ENCODE measurements at places on chromosomes 3 and 15. TPM values are rescaled to one million over a fixed set of nuclear protein-coding genes. Genes with fewer than 3 reads are reported as not detected.
A peak's percentile ranks its signal among the peaks of the same experiment; 100 is the strongest.

DNA sequence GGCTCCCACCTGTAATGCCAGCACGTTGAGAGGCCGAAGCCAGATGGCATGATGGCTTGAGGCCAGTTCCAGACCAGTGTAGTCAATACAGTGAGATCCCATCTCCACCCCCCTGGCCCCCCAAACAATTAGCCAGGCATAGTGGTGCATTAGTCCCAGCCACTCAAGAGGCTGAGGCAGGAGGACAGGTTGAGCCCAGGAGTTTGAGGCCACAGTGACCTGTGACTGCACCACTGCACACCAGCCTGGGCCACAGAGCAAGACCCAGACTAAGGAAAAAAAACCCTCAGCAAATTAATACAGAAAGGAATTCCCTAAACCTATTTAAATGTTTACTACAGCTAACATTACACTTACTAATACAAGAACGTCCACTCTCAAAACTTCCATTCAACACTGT lies 424.6 kb downstream of the SHQ1 start:
- DNase-seq: no peak

GRCh38 chr15:96474231-96474664 lies 143.7 kb downstream of the NR2F2 start:
- DNase-seq: peak; percentile 24

IL5RA gene
- total RNA-seq: 0.10 TPM

DNA sequence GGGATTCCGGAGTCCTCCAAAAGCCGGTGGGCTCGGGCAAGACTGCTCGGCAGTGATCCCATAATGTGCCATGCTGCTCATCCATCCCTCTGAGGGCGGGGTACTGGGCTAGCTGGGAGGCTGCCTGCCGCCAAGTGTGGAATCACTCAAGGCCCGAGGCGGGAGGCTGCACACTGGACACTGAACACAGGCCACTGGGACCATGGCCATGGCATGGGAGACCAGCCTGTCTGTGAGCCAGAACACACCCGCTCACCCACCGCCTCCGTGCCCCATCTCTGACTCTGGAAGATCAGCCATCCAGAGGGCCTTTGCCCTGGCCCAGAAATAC lies 1.4 kb downstream of the C3orf22 start:
- DNase-seq: no peak

- no peak for DNase-seq
Observed at GRCh38 chr3:40042752-40043443, 233.5 kb downstream of the MYRIP start.

DNA sequence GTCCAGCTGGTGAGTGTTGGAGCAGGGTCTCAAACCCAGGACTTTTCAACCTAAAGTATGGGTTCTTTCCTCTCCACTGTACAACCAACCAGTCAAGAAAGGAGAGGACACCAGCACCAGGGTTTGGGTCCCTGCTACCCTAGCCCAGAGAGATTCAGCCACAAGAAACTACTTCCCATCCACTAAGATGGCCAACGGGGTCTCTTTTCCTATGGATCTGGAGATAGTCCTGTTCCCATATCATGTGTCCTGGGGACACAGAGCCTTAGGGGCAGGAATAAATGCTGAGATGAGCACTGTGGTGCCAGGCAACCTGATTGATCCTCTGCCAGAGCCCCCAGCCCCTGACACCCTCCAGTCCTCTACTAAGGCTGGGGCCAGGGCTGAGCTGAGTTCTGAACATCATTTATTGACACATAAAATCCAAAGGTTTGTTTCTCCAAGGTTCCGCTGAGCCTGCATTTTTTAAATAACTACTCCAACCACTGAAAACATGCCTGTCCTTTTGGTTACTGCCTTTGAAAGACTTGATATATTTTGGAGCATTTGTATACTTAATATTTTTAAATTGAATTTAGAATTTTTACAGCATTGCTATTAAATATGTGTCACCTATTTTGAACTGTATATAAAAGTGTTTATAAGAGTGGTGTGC lies 26.0 kb downstream of the MRPL46 start:
- DNase-seq: no peak

CORO2B gene
- 0.33 TPM for total RNA-seq

GRCh38 chr3:122898298-122898697 lies 103.4 kb downstream of the SLC49A4 start:
- no peak for DNase-seq

DNA sequence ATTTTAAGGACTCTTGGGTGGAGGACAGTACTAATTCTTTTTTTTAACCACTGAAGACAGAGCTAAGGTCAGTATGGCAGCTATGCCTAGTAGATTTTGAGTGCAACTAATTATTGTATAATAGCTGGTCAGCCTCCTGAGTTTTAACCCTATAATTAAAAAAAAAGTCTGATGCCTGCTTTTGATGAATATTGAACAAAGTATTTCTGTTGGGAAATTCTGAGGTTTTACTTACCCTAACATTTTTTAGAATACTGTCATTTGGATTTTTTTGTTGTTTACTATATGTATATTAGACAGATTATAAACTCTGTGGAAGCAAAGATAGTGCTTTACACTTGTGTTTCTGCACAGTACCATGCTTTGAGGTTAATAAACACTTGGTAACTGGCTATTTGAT lies 20.8 kb downstream of the TCF12 start:
- DNase-seq: no peak

DNA sequence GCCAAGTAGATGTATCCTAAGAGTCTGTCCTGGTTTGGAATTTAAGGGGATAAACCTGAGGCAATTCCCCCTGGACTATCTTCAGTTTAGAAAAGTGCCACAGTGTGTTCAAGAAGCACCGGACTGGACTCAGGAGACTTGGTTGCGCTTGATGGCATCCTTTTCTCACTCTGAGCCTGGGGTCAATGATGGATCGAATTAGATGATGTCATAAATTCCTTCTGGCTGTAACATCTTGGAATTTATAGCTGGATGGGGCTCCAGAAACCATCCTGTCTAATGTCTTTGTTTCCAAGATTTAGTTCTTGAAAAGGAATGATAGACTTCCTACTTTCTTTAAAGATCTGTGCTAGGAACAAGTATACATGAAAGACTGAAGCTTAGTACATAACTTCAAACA lies 280.6 kb downstream of the LPP start:
- no peak for DNase-seq

All from H4 (cell line).